Amygdala (tissue), 56 donors: ENCODE measurements at places on chromosomes 3 and 15.

DNA sequence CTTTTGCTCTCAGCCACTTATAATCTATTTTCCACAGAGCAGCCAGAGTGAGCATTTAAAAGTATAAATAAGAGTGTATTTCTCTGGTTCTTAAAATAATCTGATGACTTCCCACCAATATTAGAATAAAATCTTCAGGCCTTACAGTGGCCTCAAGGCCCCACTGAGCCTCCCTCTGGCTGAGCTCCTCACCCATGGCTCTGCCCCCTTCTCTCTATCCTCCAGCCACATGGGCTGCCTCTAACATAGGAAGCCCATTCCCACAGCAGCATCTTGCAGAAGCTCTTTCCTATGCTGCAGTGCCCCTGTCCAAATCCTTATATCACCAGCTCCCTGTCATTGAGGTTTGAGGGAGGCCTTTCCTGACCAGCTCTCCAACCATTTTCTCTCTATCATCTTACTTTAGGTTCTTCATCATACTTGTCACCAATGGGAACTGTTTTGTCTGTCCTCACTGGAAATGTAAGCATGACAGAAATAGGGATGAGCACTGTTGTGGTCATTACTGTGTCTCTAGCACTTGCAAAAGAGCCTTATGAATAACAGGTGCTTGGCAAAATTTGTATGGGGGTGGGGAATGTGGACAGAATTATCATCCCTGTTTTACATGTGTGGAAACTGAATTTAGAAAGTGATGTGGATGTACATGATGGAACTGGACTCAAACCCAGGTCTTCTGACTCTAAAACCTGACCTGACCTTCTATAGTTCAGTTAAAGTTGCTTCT, 250.6 kb downstream of the NR1D2 start:
- DNase-seq: no peak

DNA sequence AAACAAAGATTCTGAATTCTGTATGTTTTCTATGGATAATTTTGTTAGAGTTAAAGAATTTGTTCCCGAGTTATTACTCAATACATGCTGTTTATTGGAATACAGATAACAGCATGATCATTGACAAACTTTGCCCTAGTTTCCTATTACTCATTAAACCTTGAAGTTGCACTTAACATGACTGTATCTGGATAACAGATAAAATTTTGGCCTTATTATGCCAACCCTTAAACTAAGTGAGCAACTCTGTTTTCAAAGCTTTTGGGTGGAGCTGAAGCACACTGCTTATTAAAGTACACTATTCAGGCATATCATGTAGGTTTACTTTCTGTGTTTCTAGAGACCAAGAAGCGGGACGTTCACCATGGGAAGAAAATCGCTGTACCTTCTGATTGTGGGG, at the start of gene AADAC:
TSS of gene AADAC (plus strand) at position 318 of the 400 bp plus-strand sequence. CDS start at position 365, 47 bp downstream.
- no peak for DNase-seq

- no peak for DNase-seq
Measured at GRCh38 chr3:146502887-146503460, 33.6 kb upstream of the PLSCR2 start.

GRCh38 chr3:123511084-123511483, 62.2 kb upstream of the ADCY5 start:
- DNase-seq: no peak

GRCh38 chr3:136177876-136178275, 18.3 kb downstream of the MSL2 start:
- DNase-seq: no peak

- DNase-seq: no peak
Measured at GRCh38 chr3:98551754-98552153, 20.0 kb downstream of the GPR15 start.

DNA sequence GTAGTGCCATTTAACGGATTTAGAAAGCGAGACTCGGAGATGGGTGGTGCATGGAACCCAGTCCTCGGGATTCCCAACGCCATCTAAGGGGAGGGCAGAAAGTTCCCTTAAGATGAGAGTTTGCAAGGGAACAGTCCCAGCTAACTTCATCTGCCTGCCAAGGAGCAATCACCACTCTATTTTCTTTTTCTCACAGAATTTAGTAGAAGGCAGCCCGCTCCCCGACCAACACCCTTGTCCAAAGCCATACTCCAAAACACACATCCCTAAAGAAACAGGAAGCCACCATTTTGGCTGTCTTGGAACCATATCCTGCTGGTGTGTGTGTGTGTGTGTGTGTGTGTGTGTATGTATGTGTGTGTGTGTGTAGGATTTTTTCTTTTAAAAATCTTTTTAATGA, 7.1 kb upstream of the FGD5 start:
- no peak for DNase-seq

DNA sequence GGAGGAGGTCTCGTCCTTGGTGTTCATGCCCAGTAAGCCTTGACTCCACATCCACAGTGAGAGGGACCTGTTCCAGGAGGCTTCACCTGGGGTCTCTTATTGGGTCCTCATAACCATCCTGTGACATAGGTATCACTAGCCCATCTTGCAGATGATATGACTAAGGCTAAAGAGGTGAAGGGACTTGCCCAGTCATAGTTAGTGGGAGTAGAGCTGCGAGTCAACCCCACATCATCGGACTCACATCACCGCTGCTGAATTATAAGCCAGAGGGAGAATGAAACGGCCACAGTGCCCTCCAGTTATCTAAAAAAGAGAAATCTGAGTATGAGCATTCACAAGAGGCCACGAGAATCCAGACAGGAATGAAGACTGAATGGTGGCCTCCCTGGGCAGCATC, 66.0 kb downstream of the MESD start:
- DNase-seq: no peak

DNA sequence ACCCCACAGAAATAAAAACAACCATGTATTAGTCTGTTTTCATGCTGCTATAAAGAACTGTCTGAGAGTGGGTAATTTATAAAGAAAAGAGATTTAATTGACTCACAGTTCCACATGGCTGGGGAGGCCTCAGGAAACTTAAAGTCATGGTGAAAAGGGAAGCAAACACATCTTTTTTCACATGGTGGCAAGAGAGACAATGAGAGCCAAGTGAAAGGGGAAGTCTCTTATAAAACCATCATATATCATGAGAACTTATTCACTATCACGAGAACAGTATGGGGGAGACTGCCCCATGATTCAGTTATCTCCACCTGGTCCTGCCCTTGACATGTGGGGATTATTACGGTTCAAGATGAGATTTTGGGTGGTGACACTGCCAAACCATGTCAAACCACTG, 141.5 kb downstream of the ZMAT3 start:
- no peak for DNase-seq

DNA sequence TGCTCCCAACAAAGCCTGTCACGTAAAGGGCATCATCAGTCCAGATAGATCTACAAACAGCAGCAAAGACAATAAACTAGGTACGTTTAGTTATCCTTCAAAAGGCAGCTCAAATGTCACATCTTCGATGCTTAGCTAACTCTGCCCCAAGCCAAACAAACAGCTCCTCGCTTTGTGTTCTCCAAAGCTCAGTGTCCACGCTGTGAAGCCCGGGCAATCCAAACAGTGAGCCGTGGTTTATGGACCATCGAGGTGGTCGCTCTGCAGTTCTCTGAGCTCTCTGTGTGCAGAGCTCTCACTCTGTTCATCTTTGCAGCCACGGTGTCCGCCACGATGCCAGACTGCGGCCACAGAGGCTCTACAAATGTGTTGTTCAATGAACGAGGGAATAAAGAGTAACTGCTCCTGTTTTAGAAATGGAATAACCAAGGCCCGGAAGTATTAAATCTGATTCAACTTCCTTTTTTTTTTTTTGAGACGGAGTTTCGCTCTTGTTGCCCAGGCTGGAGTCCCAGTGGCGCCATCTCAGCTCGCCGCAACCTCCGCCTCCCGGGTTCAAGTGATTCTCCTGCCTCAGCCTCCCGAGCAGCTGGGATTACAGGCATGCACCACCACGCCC, 117.2 kb upstream of the FAM174B start:
- no peak for DNase-seq

DNA sequence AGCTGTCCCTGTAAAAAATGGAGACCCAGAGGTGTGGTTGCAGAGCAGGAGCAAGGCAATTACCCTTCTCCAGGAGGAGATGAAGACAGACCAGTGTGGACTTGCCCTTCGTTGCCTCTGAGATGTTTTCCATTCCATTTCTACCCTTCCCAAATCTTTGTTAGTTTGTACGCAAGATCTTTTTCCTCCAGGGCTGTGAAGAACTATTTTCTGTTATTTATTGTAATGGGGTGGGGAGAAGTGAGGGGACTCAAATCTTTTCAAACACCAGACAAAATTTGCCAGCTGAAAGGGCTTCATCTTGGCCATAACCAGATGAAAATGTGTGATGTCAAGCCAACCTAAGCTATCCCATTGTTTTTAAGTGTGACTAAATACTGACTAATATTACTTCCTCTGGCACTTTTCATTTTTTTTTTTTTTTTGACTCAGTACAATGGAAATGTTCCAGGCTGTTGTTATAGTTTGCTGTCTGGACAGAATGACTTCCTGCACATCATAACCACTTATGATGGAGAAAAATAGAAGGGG, 271.3 kb upstream of the TPRG1 start:
- DNase-seq: no peak

GRCh38 chr15:39787479-39787878, 4.8 kb upstream of the FSIP1 start:
- no peak for DNase-seq

- DNase-seq: no peak
Measured at GRCh38 chr3:190359813-190360212, 28.1 kb upstream of the CLDN16 start.

DNA sequence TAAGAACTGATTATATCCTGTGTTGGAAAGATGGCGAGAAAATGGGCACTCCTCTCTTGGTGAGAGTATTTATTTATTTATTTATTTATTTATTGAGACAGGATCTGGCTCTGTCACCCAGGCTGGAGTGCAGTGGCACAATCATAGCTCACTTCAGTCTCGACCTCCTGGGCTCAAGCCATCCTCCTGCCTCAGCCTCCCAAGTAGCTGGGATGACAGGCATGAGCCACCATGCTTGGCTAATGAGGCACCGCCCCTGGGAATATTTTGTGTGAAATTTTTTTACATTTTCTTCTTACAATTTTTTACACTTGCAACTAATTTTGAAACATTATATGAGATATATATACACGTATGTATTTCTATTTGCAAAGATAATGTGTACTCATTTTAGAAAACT, 150.5 kb upstream of the PRR20G start:
- no peak for DNase-seq

DNA sequence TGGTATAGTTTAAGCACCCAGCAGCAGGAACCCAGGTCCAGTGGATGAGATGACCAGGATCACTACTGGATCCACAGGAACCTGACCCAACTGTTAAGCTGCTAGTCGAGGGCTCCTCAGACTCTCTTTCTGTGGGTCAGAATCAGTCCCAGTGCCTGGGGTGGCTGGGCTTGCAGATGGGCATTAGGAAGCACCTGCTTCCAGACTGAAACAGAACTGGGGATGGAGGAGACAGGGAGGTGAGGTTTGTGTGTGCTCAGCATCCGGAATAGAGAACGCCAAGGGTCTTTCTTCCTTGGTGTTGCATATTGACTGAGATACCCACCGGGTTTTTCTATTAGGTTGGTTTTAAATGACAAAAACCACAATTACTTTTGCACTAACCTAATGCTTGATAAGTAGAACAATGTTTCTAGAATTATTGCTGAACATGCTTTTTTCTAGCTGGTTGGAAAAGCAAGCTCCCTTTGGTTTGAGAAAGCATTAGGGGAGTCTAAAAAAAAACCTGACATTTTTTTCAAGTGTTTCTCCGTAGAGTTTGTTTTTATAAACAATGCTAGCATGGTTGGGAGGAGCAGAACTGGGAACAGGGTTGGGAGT, 779 bp downstream of the ST3GAL6 start:
- no peak for DNase-seq

DNA sequence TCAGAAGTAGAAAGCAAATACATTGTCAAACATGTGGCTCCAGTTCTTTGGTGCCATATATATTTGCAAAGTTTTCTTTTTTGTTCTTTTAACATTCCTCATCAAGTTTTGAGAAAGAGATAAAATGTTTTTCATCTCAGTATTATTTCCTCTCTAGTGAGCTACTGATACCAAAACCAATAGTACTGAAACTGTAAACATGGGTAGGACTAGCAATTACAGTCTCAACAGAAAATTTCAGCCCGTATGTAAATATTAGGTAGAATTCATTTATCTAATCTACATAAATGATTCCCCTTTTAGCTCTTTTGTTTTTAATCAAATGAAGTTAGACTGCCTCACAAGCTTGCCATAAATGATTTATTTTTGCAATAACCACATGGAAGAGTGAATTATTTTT, 21.4 kb downstream of the SECISBP2L start:
- DNase-seq: no peak

- no peak for DNase-seq
Measured at GRCh38 chr15:62334536-62334935, 169.5 kb upstream of the C2CD4B start.

GRCh38 chr15:48522911-48523310, 122.6 kb downstream of the FBN1 start:
- DNase-seq: no peak

DNA sequence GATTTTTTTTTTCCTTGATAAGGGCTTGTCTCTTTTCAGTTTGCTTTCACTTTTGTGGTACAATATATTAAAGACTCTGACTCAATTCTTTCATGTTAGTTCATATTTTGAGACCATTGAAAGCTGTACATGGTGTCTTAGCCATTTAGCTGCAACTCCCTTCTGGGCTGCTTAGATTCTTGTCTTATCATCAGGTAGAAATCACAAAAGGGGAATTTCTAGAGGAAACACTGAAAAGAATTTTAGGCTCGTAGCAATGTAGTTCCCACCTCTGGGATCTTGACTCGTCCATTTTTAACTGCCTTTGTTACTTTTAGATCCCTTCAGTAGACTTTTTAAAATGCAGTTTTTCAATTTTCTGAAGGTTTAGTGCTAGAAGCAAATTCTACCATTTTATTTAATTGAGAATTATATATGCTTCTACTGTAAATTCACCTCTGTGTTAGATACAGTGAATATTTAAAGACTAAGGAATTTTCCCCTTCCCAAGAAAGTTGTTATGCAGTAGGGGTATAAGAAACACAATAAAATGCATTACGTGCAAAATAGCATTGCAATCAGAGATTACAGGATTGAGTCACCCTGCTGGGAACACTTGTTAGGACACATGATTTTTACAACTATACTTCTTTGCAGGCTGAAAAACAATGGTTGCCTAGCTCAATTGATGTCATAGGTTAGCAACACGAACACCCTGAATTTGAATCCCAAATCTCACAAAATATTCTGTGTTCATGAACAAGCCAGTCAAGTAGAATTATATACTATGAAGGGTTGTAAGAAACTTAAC, 772.7 kb downstream of the PDCD6IP start:
- no peak for DNase-seq

DNA sequence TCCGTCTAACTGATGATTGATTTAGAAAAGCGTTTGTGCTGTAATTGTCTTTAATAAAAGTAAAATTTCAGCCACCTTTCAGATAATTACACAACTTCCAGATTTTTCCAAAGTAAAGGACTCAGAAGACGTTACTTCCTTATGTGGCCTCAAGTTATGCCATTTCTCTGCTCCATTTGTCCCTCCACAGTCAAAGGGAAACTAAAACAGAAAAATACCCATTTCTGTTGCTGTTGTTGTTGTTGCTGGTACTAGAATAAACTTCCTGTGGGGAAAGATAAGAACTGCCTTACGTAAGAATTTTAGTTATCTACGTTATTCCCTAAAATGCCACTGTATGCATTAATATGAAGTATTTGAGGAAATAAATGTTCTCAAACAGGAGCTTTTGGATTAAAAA, 153.9 kb downstream of the P3H2 start:
- DNase-seq: no peak
